CD4-positive, alpha-beta T cell (primary cell): ENCODE measurements at places on chromosomes 5 and 9.

DNA sequence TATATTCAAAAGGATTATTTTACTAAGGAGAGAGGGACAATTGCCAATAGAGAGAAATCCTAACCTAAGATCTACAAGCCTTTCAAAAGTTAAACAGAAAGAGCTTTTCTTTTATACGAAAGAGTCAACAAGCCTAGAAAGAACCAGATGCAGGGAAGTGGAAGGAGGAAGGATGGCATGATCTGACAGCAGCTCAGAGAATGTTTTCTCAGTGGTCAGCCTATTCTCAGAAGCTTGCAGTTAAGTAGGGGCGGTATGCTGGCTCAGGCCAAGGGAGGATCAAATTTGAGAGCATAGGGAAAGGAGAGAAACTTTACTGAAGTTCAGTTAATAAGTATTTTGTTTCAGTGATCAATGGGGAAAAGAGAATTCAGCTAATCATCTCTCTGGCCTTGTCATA, 88.0 kb upstream of the FTMT start:
- DNase-seq, result no peak

DNA sequence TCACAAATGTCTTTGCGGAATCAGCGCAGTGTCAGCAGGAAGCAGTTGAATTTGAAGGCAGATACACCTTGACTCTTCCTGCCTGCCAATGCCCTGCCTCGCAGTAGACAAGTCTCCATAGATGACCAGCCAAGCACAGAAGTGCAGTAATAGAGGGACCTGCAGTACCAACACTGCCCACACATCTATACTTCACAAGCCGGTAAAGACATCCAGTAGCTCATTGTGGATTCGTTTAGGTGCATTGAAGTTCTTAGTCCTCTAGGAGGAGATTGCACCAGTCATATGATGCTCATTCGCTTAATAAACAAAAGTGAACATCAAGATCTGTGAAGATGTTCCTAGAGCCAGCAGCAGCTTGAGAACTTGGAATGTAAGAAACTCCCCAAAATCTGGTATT, 7.1 kb upstream of the IFNA2 start:
- DNase-seq, result no peak

DNA sequence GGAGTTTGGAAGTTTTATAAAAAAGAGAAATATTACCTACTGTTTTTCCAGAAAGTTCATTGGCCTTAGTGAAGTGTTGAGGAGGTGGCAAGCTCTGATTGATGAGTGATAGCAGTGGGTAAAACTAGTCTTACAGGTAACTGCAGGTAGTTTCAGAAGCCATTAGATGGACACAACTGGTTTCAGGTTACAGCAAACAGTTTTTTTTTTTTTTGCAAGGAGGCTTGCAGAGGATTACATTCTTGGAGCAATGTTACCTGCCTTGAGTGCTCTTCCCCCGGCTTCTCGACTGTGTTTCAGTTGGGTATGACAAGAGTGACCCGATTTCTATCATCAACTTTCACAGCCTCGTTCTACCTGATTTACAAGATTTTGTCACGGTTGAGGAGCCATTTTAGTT, 333.4 kb downstream of the YTHDC2 start:
- no peak for DNase-seq

- DNase-seq, result no peak
These were observed 442.7 kb downstream of the CDK5RAP2 start for GRCh38 chr9:120137186-120137840.

- DNase-seq, result no peak
These were observed 36.5 kb upstream of the LRRC14B start for GRCh38 chr5:154826-155225.

DNA sequence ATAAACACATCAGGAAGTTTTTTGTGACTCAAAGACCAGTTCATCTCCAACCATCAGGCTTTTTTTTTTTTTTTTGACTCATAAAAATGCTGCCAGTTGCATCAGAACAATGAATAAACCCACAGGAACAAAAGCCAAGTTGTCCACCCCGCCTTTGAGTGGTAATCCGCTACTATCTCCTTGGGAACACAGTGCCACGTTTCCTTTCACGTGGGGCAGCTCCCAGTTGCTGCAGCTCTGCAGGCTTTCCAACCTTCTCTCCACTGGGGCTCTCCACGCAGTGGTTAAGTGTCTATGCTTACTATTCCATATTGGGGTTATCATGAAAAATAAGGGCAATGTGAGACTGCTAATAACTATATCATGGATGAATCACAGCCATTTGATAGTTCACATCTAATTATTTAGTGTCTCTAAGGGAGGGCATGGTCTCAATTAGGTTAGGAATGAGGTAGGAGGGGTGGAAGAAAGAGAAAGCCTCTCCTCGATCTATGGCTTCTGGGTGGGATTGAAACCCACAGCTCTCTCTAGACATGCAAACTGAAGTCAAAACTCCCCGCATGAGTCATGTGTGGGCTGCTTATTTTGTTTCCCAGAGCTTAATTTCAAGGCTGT, 55.8 kb upstream of the ACTBL2 start:
- no peak for DNase-seq
